ENCODE measurements at places on chromosomes 5 and 9. TPM values are rescaled to one million over a fixed set of nuclear protein-coding genes. Genes with fewer than 3 reads are reported as not detected.

The FGF1 gene
- total RNA-seq: not detected

The FOXD4L5 gene
- 0.33 TPM for total RNA-seq

The LMBRD2 gene
- total RNA-seq: 6.8 TPM

GRCh38 chr5:32436553-32437242 is 7.8 kb downstream of the ZFR start:
- no peak for DNase-seq

DNA sequence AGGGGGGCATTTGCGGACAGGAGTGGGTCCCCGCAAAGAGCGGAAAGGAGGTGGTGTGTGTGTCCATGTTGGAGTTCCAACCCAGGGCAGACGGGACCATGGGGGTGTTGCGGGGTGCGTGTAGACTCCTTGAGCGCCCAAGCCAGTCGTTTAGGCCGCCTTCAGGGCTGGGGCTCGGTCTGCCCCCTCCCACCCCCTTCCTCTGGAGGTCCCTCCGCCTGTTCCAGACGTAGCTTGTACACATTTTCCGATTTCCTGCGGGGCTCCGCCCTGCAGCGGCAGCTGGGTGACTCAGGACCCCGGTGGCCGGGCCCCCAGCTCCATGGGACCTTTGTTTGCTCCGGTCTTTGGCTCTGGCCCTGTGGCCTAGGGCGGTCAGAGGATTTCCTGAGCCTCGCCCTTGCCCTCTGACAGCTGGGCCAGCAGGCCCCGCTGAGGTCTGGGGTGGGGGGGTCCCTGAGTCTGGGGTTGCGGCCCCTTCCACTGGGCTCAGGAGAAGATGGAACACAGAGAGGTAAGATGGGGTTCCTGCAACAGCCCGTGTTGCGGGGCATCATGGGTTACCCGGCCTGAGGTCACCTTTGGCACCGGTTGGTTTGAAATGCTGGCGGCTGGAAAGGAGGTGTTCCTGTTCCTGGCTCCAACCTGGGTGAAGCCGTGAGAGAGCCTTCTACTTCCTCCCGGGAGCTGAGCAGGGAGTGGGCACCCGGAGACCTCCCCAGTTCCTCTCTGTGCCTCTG is 1.5 kb downstream of the PKN3 start:
- no peak for DNase-seq

DNA sequence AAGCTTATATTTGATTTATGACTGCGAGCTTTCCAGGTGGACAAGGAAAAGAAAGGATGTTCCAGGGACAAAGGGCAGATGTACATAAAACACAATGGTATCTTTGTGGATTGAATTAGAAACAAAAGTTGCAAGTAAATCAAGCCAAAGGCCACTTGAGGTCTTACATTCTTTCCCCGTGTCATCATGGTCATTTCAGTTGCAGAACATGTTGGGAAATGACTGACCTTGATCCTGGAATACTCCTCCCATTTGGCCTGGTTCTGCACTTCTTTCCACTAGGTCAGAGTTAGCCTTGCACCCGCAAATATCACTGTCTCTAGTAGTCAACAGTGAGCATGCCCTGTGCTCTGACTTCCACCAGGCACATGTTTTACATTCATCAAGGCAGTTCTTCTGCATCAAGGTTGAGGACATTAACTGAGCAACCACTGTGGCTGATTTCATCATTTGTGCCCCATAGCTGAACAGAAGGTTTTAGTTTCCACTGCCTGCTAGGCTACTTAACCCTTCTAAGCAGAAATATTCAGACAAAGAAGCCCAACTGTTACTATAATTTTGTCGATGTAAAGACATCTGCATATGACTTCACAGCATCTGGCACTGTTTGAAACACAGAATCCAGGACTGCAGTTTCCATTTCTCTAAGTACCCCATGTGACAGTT is 1161.7 kb upstream of the DMAC1 start:
- no peak for DNase-seq

DNA sequence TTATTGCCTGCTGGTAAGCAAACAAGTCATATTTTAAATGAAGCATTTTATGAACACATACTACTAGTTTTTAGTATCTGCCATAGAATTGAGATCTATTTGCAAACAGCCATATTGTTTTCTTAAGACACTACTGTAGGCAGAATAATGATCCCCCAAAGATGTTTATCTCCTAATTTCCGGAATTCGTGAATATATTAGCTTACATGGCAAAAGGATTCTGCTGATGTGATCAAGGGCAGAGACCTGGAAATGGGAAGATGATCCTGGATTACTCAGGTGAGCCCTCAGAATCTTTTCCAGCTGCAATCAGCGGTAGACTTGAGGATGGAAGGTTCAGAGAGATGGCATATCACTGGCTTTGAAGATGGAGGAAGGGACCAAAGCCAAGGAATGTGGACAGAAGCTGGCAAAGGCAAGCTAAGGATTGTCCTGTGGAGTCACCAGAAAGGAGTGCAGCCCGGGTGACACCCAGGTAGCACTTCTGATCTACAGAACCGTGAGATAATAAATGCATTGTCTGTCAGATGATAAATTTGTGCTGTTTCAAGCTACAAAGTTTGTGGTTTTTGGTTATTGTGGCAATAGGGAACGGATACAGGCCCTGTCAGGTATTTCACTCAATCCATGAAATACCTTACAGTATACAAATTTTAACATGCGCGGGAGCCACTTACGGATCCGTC is 1.0 kb upstream of the ERCC6L2 start:
- no peak for DNase-seq

The MARCOL gene
- total RNA-seq: not detected

- no peak for DNase-seq
Observed at GRCh38 chr9:135150981-135151380, 63.5 kb downstream of the OLFM1 start.

The IL4 gene
- total RNA-seq: 4.5 TPM

DNA sequence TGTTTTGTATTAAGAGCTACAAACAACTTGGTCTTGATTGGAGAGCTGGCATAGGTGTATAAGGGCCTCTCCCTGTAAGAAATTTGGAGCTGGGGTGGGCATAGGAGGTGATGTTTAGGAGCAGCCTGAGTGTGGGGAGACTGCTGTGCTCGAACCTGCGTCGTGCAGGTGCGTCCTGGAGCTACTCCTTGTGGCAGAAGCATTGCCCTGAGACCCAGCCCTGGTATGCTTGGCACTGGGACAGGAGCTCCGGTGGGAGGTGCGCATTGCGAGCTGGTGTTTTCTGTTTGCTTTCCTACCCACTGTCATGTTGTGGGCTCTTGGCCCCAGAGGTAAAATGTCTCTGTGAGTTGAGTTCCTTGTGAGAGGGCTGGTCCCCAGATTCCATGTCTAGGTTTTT is 46.4 kb downstream of the EHMT1 start:
- DNase-seq: no peak

DNA sequence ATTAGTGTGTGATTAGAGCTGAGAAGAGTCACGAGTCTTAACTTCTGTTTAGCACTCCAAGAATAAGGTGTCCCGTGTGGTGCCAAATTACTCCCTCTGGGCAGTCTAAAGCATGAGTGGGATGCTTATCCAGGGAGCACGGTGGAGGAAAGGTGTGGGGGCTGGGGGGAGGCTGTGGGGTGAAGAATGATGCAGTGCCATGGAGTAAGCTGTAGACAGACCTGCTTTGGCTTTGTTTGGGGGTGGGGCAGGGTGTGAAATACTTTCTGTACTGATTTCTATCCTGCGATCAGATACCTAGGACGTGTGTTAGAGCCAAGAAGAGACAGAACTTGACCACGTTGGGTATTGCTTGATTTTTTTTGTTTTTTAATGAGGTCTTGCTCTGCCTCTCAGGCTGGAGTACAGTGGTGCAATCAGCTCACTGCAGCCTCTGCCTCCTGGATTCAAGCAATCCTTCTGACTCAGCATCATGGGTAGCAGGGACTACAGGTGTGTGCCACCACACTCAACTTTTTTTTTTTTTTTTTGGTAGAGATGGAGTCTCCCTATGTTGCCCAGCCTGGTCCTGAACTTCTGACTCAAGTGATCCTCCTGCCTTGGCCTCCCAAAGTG is 232.8 kb downstream of the MAN2A1 start:
- DNase-seq: peak; percentile 41
